Stimulated activated naive CD4-positive, alpha-beta T cell (primary cell): ENCODE measurements at places on chromosomes 1 and 21.

GRCh38 chr1:151934048-151934493 is 24.8 kb upstream of the THEM4 start:
- DNase-seq, result peak; percentile 16

- DNase-seq, result no peak
Observed at GRCh38 chr1:199452627-199453026, 574.9 kb upstream of the NR5A2 start.

DNA sequence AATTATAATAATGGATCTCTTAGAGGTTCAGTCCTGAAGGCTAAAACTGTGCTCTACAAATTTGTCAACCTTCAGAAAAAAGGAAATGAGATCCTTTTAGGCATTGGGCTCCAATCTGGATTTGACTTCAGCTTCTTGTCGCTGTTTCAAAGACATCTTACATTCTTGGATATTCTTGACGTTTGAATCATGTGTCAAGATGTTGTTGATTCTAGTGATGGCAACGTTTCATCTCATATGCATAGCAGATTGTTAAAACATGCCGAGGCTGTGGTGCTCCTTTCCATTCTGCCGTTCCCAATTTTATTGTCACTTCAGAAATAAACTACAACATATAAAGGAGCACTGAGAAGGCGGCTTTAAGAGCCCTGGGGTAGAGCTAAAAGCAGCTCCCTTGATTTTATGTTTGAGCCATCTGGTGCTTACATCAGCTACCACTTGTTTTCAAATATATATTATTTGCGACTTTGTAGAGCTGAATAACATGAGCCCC is 467.6 kb upstream of the ZRANB2 start:
- DNase-seq, result no peak

DNA sequence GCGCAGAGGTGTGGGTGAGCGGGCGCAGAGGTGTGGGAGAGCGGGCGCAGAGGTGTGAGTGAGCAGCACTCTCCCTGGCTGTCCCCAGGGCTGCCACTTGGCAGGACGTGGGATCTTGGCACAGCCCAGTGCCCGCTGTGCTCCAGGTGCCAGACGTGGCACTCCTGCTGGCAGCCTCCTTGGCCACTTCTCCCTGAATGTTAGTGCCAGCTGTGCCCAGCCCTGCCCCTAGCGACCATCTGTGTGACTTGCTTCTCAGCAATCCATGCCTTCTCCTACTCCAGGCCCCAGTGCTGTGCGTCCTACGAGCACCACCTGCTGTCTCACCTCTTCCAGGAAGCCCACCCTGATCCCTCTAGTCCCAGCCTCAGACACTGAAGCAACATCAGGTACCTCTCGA is 30.5 kb downstream of the KRTAP10-1 start:
- DNase-seq, result no peak

GRCh38 chr1:77825131-77825709 is 45.8 kb downstream of the MIGA1 start:
- no peak for DNase-seq

- DNase-seq, result no peak
Observed at GRCh38 chr1:169048043-169048442, 58.4 kb upstream of the ATP1B1 start.

DNA sequence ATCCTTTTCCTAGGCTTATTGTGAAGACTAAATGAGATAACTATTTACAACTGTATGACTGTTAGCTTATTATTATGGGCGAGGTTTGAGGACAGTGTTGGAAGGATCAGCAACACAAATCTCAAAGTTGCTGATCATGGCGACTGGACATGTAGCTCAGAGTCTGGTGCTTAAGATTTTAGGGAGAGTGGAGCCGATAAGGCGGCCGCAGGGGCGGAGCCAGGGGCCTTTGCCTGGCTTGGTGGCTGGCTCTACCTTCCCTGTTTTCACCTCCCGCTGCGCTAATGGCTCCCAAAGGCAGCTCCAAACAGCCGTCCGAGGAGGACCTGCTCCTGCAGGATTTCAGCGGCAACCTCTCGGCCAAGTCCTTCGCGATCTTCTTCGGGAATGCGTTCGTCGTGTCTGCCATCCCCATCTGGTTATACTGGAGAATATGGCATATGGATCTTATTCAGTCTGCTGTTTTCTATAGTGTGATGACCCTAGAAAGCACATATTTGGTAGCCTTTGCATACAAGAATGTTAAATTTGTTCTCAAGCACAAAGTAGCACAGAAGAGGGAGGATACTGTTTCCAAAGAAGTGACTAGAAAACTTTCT is 45.5 kb downstream of the GIPC2 start:
- no peak for DNase-seq

DNA sequence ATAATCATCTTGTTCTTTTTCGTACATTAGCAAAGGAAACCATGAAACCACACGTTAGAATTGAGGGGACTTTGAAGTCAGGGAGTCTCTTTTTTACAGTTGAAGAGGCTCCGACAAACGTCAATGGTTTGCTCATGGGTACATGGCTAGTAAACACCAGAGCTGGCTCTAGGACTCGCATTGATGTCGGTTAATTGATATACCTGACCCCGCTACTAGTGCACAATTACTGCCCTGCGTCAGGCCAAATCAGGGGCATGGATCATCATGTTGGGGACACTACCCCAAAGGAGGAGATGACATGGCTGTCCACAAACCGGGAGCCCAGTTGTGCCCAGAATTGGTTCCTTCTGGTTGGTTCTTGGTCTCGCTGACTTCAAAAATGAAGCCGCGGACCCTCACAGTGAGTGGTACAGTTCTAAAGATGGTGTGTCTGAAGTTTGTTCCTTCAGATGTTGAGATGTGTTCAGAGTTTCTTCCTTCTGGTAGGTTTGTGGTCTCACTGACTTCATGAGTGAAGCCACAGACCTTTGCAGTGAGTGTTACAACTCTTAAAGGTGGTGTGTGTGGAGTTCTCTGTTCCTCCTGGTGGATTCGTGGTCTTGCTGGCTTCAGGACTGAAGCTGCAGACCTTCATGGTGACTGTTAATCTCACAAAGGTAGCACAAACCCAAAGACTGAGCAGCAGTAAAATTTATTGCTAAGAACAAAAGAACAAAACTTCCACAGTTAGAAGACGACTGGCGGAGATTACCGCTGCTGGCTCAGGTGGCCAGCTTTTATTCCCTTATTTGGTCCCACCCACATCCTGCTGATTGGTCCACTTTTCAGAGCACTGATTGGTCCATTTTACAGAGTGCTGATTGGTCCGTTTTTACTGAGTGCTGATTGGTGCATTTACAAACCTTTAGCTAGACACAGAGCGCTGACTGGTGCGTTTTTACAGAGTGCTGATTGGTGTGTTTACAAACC is 126.9 kb upstream of the ERRFI1 start:
- peak; percentile 92 for DNase-seq

DNA sequence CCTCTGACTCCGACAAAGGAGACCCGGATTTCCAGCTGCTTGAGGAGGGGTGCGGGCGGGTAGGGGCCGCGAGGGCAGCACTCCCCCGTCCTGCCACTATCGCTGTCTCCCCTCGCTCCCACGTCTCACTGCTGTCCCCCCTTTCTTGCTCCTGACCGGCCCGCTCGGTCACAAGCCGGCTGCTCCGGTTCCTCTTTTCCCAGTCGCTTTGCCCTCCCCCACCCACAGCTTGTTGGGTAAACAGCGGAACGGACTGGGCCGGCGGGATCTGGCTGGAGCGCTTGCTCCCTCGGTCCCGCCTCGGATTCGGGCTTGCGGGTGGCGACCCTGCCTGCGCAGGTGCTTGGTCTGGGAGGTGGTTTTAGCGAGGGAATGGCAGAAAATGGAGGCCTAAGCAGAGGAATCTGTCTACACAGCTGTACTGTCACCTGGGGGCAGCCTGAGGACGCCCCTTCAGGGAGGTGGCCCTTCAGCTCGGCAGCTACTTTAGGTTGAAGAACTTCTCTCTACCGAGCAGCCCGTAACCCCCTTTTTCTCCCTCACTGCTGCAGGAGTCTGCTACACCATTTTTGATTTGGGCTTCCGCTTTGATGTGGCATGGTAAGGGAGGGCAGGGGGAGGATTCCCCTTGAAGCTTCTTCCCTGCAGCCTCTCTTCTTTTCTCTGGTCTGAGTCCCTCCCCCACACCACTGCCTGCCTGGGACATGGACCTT is 645 bp downstream of the ATP6V0B start:
- peak; percentile 46 for DNase-seq

GRCh38 chr21:31345136-31345535 is 1.1 kb upstream of the TIAM1 start:
- no peak for DNase-seq

DNA sequence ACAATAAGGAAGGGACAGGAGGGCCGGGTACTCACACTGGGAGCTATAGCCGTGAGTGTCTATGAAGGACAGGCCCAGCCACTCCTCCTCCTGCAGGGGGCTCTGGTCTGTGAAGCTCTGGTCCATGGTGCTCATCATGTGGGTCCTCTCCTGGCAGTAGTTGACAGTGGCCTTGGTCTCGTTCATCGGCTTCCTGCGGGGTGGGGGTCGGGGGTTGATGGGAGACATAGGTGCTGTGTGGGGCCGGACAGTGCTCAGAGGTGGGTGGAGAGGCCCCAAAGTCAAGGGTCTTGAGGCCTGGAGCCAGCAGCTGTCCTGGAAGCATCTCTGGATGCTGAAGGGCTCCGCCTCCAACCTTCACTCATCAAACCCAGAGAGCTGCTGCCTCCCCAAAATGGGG is 260.4 kb downstream of the PTPRU start:
- DNase-seq, result no peak

- DNase-seq, result no peak
Observed at GRCh38 chr21:34268493-34268892, 95.3 kb upstream of the KCNE2 start.

- no peak for DNase-seq
Observed at GRCh38 chr1:55749975-55750627, 534.9 kb upstream of the USP24 start.

GRCh38 chr1:18913065-18913835 is 10.9 kb upstream of the ALDH4A1 start:
- peak; percentile 65 for DNase-seq

DNA sequence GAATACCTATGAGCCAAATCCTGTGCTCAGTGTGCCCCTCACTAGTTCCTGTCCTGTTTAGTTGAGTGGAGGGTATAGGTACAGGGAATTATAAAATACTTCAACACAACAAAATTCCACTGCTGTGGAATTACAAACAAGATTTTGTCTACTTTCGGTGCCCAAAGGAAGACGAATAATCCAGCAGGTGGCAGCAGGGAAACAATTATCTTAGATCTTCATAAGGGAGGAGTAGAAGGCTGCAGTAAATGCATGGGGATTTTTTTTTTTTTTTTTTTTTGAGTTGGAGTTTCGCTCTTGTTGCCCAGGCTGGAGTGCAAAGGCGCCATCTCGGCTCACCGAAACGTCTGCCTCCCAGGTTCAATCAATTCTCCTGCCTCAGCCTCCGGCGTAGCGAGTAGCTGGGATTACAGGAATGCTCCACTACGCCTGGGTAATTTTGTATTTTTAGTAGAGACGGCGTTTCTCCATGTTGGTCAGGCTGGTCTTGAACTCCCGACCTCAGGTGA is 2.0 kb upstream of the PIP5K1A start:
- DNase-seq, result peak; percentile 30

- DNase-seq, result no peak
Observed at GRCh38 chr1:96238426-96238825, 483.2 kb upstream of the PTBP2 start.

DNA sequence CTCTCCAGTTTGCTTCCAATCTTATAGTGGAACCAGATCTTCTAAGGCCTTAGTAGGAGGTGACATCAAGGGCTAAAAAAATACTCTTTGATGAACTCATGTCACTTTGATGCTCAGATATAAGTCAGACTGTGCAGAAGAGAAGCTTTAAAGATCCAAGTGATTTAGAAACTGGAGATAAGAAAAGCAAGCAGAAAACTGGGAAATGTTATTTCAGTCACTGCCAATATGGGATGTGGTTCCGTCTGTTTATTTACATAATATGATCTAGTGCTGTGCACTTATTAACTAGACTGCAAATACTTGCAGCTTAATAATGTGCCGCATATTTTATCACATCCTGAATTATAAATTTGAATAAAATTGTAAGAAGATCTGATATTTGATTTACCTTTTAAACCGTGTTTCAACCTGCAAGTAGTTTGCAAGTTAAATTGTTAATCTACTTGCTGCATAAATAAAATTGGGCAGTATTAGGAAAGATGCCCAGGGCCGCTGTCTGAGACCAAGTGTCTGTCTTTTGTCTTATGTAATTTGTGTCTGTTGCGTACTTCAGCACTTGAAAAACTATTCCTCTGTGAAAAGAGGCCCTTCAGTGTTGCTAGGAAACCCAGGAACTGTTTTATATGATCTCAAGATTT is 29.6 kb downstream of the CXADR start:
- DNase-seq, result no peak

GRCh38 chr1:239315631-239316217 is 70.6 kb upstream of the CHRM3 start:
- DNase-seq, result no peak

DNA sequence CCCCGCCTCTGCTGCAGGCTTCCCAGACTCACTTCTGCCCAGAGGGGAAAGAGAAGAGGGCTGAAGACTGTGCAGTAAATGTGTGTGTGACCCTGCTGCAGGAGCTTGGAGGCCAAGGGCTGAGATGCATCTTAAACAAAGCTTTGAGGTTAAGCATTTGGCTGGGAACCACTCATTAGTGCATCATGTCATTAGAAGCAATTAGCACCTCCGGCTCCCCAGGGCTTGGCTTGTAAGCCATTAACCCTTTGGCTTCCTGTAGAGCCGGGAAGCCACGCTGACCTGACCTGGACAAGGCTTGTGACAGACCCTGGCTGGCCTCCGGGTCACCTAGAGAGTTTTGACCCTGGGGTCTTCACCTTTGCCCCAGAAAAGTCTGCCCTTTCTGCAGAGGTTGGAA is 77.0 kb downstream of the CSMD2 start:
- DNase-seq, result no peak

DNA sequence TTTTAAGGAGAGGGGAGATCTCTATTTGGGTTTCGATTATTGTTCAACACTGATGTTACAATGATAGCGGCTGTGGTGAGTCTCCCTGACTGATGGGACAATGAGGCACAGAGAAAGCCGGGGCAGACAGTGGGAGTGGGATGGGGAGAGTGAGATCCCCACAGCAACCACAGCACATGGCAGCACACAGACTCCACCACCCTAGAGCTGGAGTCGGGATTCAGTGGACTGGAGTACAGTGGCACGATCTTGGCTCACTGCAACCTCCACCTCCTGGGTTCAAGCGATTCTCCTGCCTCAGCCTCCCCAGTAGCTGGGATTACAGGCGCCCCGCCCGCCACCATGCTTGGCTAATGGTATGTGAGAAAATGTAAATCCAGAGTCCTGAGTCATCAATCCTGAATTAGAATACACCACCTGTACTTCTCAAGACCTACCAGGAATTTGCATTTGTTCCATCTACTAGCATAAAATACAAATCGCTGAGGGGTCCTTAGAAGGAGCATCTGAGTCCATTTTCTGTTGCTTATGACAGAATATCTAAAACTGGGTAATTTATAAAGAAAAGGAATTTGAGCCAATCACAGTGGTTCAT is 125.8 kb downstream of the TOMM20 start:
- DNase-seq, result no peak

- DNase-seq, result no peak
Observed at GRCh38 chr1:58062635-58063034, 483.9 kb downstream of the OMA1 start.

DNA sequence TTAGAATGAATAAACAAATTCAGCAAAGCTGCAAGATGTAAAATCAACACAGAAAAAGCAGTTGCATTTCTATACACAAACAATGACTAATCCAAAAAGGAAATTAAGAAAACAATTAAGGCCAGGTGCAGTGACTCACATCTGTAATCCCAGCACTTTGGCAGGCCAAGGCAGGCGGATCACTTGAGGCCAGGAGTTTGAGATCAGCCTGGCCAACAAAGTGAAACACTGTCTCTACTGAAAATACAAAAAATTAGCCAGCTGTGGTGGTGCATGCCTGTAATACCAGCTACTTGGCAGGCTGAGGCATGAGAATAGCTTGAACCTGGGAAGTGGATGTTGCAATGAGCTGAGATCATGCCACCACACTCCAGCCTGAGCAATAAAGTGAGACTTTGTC is 22.3 kb downstream of the THEM4 start:
- DNase-seq, result no peak
